Activated CD4-positive, alpha-beta T cell treated with anti-CD3 and anti-CD28 coated beads, Interleukin-2, amount 50 U/mL, for 16 hours (primary cell): ENCODE measurements at places on chromosomes 16 and 17.

DNA sequence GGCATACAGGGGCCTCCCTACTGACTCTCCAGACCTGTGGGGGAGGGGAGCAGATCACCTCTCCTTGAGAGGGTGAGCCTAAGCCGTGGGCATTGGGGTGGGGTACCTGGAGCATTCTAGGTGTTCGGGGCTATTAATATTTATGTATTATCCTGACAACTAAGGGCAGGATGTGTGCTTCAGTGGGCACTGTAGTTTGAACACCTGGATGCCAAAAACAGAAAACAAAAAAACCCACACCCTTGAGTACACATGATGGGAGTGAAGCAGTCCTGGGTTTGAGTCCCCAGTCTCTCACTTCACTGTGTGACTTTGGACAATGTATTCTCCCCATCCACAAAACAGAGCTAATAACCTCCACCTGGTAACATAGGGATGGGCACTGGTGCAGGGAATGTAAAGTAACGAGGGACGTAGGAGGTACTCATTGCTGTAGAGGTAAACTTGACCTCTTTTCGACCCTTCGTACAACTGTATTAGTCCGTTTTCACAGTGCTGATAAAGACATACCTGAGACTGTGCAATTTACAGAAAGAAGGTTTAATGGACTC lies 257.8 kb downstream of the CPPED1 start:
- no peak for DNase-seq

- DNase-seq: no peak
Measured at GRCh38 chr17:54544249-54544648, 356.4 kb upstream of the TOM1L1 start.

DNA sequence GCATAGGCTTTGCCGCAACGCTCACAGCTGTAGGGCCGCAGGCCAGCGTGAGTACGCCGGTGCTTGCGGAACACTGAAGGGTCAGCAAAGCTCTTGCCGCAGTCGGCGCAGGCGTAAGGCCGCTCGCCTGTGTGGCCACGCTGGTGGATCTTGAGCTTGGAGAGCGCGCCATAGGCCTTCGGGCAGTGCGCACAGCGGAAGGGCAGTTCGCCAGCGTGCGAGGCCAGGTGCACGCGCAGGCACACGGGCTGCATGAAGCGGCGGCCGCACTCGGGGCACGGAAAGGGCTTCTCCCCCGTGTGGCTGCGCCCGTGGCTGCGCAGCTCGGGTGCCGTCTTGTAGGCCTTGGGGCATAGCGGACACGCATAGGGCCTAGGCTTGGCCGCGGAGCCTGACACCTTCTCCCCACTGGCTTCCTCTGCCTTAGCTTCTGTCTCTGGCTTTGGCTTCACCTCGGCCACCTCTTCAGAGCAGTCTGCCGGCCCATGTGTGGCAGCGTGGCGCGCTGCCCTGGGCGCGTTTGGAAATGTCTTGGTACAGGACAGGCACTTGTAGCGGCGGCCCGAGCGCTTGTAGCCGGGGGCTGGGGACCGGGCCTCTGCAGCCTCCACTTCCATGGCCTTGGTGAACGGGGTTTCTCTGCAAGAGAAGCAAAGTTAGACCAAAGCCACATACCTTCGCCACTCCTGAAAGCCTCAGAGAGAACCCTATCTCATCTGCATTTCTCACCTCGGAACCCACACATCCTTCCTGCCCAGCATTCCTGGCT lies 10.0 kb downstream of the ZNF668 start:
- peak; percentile 50 for DNase-seq

GRCh38 chr16:67773569-67774456 lies 32.5 kb downstream of the RANBP10 start:
- no peak for DNase-seq

- no peak for DNase-seq
Measured at GRCh38 chr16:67430504-67430976, 381 bp upstream of the HSD11B2 start.

DNA sequence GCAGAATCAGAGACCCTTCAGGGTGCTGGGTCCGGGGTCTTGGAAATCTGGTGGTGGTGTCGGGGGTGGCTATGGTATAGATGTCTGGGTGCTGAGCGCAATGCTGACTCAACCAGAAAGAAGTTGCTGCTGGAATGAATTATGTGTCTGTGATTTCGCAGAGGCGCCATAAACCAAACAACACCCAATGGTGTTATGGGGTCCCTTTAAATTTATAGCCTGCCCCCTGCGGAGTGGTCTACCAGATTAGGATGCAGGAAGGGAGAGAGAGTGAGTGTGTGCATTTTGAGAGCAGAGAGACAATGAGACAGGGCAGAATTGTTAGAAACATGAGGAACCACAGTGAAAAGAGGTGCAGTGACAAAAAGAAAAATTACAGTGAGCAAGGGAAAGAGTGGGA lies 100.7 kb upstream of the CDH11 start:
- DNase-seq: no peak

- DNase-seq: no peak
Measured at GRCh38 chr17:78390241-78391050, 12.0 kb downstream of the PGS1 start.

DNA sequence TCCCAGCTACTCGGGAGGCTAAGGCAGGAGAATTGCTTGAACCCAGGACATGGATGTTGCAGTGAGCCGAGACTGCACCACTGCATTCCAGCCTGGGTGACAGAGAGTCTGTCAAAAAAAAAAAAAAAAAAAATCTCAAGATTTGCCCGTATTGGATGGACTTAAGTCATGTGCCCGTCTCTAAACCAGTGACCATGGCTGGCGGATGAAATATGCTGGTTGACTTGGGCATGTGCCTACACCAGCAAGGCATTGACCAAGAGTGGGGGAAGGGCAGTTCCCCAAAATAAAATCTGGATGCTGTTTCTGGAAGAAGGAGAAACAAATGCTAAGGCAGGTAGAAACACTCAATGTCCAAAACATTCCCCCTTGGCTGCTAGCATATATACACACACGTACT lies 21.5 kb upstream of the COL1A1 start:
- DNase-seq: no peak

DNA sequence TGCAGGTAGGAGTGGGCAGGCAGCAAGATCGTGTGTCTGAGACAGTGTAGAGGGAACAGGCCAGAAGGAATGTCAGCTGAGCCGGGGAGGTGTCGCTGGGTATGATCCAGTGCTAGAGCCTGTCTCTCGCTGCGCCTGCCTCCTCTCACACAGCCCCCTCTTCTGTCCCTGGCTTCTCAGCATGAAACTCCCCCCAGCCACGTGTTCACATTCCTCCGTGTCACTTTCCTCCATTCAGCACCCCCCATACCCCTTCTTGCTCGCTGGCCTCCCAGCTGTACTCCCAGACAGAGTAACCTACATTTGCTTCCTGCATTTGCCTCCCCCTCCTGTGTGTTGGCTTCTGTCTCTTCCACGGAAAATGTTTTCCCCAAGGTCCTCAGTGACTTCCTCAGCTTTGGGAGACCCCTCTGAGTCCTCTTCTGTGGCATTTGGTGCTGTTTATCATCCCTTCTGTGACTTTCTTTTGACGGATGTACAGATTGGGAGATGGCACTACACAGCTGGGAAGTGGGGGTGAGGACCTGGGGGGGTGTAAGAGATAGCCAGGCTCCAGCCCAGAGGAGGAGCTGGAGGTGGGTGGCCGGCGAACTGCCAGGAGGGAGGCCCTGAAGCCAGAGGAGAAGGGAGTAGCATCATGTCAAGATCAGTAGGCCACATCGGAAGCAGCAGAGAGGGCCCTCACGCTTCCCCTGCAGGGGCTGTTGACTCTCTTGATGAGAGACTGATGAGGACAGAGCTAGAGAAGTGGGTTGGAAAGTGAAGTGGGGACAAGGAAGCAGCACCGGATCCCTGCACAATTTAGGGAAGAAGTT lies 19.2 kb downstream of the SGF29 start:
- DNase-seq: no peak

DNA sequence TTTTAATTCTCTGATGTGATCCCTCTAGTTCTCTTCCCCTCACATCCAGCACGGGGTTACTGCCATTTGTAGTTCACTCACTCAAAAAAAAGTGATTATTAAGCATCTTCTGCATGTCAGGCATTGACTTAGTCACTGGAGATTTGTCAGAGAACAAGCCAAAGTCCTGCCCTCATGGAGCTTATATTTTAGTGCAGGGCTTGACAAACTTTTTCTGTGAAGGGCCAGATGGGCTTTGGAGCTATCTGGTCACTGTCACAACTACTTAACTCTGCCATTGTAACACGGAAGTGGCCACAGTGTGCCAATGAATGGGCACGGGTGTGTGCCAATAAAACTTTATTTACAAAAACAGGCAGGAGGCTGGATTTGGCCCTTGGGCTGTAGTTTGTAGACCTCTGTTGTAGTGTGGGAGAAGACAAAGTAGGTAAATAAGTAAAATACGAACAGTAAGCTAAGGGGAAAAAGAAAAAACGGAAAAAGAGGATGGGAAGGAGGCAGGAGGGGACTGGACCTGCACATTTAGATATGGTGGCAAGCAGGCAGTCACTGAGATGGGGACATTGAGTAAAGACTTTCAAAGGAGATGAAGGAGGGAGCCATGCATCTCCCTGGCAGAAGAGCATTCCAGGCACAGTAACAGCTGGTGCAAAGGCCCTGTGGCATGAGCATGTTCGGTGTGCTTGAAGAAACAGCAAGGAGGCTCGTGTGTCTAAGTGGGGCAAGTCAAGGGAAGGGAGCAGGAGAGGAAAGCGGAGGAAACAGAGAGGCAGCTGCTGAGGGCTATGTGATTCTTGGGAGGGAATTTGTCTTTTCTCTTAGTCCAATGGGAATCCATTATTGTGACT lies 202.8 kb upstream of the CACNG3 start:
- no peak for DNase-seq

DNA sequence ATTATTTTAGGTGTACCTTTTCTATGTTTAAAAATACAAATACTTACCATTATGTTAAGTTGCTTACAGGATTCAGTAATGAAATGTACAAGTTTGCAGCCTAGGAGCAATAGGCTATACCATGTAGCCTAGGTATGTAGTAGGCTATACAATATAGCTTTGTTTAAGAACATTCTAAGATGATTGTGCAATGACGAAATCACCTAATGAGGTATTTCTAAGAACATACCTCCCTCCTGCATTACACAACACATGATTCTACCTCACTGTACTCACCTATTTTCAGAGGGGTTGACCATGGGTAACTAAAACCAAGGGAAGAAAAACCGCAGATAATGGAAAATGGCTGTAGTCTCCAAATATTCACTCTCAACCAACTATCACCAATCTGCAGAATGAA lies 35.3 kb upstream of the TBC1D3K start:
- DNase-seq: no peak

DNA sequence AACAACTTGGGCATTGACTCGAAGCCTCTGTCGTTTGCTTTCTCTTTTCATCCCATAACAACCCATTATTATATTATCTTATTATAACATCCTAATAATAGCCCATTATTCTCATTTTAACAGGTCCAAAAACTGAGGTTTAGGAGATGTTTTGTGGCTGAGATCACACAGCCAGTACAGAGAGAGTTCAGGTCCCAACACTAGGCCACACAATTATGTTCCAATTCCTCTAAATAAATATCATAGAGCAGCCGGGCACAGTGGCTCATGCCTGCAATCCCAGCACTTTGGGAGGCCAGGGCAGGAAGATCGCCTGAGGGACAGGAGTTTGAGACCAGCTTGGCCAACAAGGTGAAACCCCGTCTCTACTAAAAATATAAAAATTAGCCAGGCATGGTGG lies 40.3 kb upstream of the KIFC3 start:
- no peak for DNase-seq

GRCh38 chr16:324451-325334 lies 27.8 kb downstream of the AXIN1 start:
- peak; percentile 46 for DNase-seq

DNA sequence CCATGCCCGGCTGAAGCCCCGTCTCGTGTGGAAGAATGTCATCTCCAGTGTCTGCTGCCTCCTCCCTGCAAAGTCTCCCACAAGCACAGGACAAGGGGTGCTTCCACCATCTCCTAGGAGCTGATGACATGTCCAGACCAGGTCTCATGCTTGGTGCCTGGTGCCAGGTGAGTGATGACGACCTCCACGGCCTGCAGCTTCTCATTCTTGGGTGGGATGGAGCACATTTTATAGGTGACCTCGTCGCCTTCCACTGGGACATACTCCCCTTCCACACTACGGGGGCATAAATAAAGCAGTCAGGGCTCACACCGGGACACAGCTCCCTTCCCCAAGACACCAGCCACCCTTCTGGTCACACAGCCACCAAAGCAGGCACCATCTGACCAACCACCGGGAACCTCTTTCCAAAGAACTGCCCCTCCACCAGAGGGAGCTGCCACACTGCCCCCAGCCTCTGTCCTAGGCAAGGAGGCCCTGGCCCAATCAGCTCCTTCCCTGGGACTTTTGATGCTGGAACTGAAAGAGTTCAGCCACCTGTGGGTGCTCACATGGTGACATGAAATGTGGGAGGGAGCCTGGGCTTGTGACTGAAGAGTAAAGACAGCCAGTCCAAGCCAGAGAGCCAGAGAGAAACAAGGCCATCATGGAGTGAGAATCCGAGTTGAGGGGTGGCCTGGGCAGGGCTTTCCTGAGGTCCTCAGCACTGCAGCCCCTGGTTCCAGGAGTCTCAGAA lies 13.6 kb downstream of the CARHSP1 start:
- DNase-seq: no peak
